SJCRH30 (cell line): ENCODE measurements at places on chromosomes 11 and 22. TPM values are rescaled to one million over a fixed set of nuclear protein-coding genes. Genes with fewer than 3 reads are reported as not detected.

DNA sequence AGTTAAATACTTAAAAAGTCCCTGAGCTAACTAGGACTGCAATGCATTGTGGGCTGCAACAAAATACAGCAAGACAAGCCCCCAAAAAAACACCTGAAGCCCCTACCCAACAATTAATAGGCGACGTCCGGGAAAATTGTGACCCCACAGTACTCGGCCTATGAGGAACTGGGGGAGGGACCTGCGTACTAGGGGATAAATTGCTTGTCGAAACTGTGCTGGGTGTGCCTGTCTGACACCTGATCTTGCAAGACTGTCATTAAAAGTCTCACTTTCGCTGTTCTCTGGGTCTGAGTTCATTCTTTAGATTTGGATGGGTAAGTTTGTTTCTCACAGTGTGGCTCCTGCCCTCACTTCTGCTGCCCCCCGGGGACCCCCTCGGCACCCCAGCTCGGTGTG, 15.2 kb downstream of the TANGO2 start:
- DNase-seq, result no peak

- peak; percentile 64 for DNase-seq
Observed at GRCh38 chr11:59437770-59438169, 1.5 kb downstream of the OR5A1 start.

DNA sequence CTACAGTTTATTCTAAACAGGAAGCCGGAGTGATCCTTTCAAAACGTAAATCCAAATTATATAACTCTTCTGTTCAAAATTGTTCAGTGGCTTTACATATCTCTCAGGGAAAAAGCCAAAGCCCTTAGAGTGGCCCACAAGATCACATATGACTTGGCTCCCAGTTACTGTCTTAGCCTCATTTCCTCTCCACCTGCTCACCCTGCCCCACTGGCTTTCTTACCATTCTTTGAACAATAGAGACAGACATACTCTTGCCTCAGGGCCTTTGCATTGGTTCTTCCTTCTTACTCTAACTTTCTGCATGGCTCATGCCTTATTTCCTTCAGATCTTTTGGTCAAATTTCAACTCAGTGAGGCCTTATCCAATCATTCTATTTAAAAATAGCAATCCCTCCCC, 52.1 kb downstream of the STIM1 start:
- DNase-seq, result no peak

DNA sequence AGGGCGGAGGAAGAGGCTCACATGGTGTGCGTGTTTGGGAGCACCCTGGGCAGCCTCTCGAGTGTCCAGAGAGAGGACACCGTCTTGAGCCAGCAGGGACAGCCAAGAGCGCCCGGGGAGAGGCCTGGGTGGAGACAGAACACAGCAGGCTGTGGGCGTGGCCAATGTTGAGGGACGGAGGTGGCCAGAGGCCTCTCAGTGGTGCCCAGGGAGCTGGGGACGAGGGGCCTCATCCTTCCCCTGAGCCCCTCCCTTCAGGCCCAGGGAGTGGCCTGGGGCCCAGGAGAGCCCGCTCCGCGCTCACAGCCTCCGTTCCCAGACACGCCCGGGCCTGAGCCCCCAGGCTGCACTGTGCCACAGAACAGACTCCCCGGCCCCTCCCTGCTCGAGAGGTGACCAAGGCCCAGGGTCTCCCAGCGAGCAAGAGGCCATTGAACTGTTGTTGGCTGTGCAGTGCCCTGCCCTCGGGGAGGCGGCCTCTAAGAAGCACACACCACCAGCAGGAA, 48.4 kb downstream of the CDKN1C start:
- DNase-seq, result peak; percentile 72

The TUBA8 gene
- total RNA-seq, result 0.89 TPM in 1 of 2 replicates, not detected in the other

The KCNQ1OT1 gene
- total RNA-seq, result 8.5 and 12.3 TPM in 2 replicates

The NOX4 gene
- not detected in 2 replicates for total RNA-seq

The DLG2 gene
- total RNA-seq, result 5.3 and 12.1 TPM in 2 replicates
